ENCODE measurements at places on chromosomes 1 and 21.

DNA sequence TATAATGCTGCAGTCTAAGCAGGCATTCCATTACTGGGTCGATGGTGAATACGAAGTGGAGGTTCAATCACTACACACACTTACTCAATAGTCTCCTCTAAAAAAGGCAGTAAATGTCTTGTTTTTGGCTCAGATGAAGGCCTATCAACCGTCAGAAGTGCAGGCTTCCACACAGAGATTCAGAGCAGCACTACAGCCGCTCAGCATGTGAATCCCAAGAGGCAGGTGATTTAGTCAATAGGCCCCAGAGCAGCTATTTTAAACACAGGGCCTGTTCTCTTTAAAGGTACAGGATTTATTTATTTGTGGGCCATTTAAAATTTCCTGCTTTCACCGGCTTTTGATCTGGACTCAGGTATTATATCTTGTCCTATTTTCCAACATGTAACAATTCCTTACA is 293.7 kb downstream of the RGS7 start:
- DNase-seq: no peak

GRCh38 chr21:42806509-42807140 is 72.7 kb downstream of the WDR4 start:
- no peak for DNase-seq

- no peak for DNase-seq
These were observed 68.2 kb downstream of the RNF187 start for GRCh38 chr1:228555074-228555994.

GRCh38 chr1:209884249-209884648 is 53.8 kb upstream of the SYT14 start:
- no peak for DNase-seq

GRCh38 chr1:19309123-19309813 is 2.7 kb downstream of the AKR7A2 start:
- no peak for DNase-seq

DNA sequence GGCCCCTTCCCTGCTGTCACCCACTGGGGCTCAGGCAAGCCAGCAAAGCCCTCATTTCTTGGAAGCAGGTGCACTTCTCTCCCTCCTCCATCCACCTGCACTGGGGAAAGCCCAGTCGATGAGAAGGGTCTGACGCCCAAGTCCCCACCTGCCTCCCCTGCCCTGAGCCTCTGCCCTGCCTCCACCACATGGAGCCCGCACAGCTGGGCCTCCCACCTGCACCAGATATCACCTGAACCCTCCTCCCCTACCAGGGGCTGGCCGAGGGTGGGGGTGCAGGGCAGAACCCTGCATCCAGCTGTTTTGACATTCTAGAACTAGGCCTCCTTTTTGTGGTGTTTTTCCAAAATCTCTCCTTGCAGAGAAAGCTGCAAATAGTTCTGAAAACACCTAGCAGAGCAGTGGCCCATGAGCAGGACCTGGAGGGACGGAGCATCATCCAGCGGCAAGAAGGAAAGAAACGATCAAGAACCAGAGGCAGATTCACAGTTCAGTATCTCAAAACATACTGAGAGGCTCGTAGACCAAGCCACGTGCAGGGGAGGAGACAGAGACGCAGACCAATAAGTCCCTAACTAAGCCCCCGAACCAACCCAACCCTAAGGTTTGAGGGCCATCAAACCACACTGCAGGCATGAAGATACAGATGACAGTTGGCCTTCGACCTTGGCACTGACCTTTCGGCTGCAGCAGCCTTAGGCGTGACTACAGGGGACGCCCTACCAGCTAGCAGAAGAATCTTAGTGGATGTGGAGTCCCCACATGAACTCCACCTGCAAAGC is 16.7 kb downstream of the CHD5 start:
- DNase-seq: no peak

GRCh38 chr1:6448749-6449631 is 17.0 kb downstream of the TNFRSF25 start:
- no peak for DNase-seq

- DNase-seq: no peak
These were observed 782 bp upstream of the PFKL start for GRCh38 chr21:44299085-44299457.

DNA sequence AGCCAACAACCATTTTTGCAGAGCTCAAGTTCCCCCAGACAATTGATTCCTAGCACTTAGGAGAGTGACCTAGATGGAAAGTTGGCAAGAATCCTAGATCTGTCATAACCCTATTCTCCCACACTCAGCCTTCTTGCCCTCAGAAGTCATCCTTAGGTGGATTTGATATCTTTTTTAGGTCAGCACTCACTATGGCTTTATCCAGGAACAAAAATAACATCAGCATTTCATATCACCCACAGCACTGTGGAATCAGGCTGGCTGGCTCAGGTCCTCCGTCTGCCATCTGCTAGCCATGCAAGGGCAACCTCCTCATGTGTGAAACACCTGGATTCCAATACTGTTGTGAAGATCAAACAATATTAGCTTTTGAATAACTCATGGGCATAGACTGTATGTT is 6.0 kb downstream of the DPT start:
- DNase-seq: no peak

DNA sequence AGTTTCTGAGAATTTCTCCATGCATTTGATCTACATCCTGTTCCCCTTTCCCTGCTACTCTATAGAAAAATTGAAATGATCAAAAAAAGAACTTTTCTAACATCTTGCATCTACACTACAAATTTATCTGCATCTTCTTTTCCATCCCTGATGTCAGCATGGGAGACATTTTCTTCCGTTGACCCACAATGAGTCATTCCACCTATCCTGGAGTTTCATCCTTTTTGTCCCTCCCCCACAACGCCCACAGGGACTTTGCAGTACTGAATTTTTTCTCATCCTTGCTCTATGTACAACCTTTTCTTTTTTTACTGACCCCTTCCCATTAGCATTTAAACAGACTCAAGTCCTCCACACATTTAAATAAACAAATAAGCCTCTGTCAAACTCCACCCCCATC is 112.2 kb upstream of the MROH9 start:
- no peak for DNase-seq

GRCh38 chr21:34888569-34889319 is 160.4 kb downstream of the RUNX1 start:
- DNase-seq: peak; percentile 93

- no peak for DNase-seq
These were observed 12.9 kb downstream of the LACTBL1 start for GRCh38 chr1:22959545-22960360.

GRCh38 chr1:223621312-223621734 is 44.2 kb downstream of the CAPN8 start:
- no peak for DNase-seq

GRCh38 chr1:154784924-154785531 is 85.1 kb downstream of the KCNN3 start:
- DNase-seq: peak; percentile 17

DNA sequence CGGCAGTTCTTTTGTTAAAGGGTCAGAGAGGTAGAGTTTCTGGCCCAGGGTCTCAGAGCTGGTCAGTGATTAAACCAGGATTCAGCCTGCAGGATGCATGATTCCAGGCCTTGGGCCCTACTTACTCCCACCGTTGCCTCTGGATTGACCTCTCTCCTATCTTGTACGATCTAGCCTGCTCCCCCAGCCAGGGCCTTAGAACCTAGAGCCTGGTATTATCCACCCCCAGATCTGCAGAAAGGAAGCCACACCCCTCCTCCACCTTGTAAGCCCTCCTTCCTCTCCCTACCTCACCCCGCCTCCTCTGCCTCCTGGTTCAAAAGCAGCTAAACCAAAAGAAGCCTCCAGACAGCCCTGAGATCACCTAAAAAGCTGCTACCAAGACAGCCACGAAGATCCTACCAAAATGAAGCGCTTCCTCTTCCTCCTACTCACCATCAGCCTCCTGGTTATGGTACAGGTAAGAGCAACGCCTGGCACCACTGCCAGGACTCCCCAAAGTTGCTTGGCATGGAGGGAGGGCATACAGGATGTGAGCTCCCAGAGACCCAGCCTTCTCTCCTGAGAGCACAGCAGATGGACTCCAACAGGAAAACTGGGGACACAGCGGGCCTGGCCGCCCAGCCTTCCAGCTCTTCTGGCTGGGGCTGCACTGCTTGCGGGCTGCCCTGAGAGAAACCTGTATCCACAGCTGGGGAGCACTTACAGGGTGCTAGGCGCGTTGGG is at the start of gene CD52:
TSS of gene CD52 (plus strand) at position 347 of the 726 bp plus-strand sequence. CDS start at position 407, 60 bp downstream.
- DNase-seq: no peak

- no peak for DNase-seq
These were observed 34.0 kb downstream of the FOXO6 start for GRCh38 chr1:41394959-41395956.

- DNase-seq: no peak
These were observed 16.2 kb downstream of the KCTD3 start for GRCh38 chr1:215583185-215583749.

GRCh38 chr1:62245201-62245600 is 50.6 kb downstream of the L1TD1 start:
- no peak for DNase-seq

DNA sequence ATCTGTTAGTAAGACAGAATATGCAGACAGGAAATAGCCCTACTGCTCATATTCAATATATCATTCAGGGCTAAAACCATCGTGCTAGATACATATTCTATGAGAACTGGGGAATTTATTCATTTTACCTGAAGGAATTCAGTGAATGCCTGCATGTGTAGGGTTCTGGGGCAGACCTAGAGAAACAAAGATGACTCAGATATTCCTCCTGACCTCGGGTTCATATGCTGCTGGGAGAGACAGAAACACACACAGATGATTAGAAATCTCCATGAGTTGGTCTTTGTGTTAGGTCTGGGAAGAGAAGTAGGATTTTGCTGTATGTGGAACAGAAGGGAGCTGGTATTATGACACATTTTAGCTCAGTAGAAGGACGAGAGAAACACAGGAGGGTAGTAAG is 176.5 kb upstream of the ST6GALNAC5 start:
- DNase-seq: no peak

- DNase-seq: no peak
These were observed 39.3 kb downstream of the POFUT2 start for GRCh38 chr21:45248301-45248892.

GRCh38 chr1:54493608-54494007 is 54.4 kb upstream of the ACOT11 start:
- no peak for DNase-seq

DNA sequence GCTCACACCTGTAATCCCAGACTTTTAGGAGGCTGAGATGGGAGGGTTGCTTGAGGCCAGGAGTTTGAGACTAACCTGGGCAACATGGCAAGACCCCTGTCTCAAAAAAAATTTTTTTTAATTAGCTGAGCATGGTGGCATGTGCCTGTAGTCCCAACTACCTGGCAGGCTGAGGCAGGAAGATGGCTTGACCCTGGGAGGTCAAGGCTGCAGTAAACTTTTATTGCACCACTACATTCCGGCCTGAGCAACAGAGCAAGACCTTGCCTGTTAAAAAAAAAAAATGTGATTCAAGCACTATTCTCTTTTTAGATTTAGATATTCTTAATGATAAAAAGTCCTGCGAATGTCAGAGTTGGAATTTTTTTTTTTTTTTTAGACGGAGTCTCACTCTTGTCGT is 102.5 kb upstream of the L1TD1 start:
- DNase-seq: no peak

DNA sequence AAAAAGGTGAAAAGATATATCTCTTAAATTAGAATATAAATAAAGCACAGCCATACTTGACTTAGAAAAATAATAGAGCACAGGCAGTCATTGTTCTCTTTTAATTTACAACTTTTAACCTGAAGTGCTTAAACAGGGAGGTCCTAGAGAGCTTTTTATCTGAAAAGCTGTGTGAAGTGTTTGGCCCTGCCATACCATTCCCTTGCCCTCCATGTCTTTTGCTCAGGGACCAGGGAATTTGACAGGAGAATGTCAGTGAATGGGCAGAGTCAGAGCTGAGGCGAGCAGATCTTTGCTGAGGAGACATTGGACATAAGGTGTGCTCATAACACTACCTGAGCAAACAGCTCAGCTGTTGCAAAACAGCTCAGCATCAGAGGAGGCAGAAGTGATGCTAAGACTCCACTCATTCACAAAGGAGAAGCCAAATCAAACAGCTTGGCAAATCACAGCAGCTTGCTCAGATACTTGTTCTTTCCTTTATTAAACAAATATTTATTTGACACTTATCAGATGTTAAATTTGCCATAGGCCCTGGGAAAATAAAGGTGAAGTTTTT is 14.9 kb upstream of the MGST3 start:
- no peak for DNase-seq

DNA sequence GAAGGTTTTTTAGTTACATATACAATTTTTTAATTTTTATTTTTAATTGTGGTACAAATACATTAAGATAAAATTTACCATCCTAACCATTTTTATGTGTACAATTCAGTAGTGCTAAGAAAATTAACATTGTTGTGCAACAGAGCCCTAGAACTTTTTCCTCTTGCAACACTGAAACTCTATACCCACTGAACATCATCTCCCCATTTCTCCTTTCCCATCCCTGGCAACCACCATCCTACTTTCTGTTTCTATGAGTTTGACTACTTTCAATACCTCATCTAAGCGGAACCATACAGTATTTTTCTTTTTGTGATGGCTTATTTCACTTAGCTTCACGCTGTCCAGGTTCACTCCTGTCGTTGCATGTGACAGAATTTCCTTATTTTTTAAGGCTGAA is 54.1 kb downstream of the PALMD start:
- DNase-seq: no peak

DNA sequence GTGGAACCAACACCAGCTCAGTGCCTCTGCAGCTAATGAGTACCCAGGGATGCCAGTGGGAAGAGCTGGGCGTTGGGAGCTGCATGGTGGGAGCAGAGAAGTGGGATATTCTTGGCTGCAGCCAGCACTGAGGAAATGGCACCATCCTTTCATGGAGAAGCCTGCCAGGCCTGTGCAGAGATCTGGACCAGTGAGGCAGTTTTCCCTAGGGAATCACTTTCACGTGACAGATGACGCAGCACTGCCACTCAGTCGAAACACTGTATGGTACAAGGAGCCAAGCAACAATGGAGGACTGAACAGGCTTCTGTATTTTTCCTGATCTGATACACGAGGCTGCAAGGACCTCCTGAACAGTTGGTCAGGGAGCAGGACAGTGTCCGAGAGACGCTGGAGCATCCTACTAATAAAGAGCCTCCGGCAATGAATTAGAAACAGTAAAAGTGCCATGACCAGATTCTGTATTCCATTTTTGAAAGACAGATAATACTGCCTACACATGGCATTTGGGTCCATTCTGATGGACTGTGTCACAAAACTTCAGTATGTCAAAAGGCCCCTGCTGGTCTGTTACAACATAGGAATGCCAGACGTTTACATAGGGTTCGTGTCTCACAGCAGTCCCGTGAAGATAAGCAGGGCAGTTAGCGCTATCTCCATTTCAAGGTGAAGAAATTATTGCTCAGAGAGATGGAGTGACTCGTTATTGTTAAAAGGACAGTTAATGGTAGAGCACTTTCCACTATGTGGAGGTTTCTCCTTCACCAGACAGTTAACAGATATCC is 44.0 kb upstream of the LMO4 start:
- no peak for DNase-seq

DNA sequence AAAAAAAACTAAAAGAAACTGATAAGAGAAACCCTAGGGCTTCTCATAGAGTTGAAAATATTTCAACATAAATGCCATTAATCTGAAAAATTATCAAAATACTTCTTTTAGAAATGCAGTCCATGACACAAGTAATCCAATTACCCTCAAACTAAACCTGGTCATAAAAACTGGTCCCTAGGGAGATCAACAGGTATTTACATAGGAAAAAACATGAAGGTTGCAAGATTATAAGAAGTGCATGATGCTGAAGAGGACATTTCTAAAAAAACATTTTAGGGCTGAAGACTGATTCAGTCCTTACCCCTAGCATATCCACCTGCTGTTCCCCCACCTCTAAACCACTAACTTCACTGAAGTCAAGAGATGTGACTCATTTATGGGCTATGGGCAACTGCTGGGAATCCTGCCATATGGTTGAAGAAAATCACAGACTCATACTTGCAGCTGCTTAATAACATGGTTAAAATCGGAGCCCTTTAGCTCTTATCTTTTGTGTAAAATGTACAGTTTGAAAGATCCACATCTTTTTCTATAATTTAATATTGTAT is 131.0 kb upstream of the RUNX1 start:
- no peak for DNase-seq

Measured in heart right ventricle (tissue), 16 donors.